ENCODE measurements at places on chromosomes 2 and 18. TPM values are rescaled to one million over a fixed set of nuclear protein-coding genes. Genes with fewer than 3 reads are reported as not detected.

Gene CHST9
- 0.03 TPM for polyA plus RNA-seq

Gene QPCT
- polyA plus RNA-seq = 26.2 TPM

GRCh38 chr2:229244975-229245374 is 26.1 kb downstream of the PID1 start:
- H3K27ac ChIP-seq = no peak overlapping the region
- H3K4me3 ChIP-seq = no peak overlapping the region
- H3K4me1 ChIP-seq = no peaks in the 10 kb centered on the region
- H3K27me3 ChIP-seq = no peaks in the 10 kb centered on the region

Gene SULT1C2
- 0.06 TPM for polyA plus RNA-seq

Gene CNDP1
- not detected for polyA plus RNA-seq

- no peaks in the 10 kb centered on the region for H3K36me3 ChIP-seq
- no peak for DNase-seq
- H3K4me1 ChIP-seq = no peaks in the 10 kb centered on the region
- H3K27ac ChIP-seq = no peak overlapping the region
Observed at GRCh38 chr2:34979148-34979547, 1376.4 kb upstream of the CRIM1 start.

Gene GPR39
- 9.1 TPM for polyA plus RNA-seq

GRCh38 chr2:112923967-112924338 is 13.0 kb downstream of the IL37 start:
- no peaks in the 10 kb centered on the region for H3K27me3 ChIP-seq
- peaks cover 6% of the 10 kb centered on the region for H3K4me1 ChIP-seq
- no peaks in the 10 kb centered on the region for H3K36me3 ChIP-seq
- no peak overlapping the region for H3K27ac ChIP-seq

Gene MATN3
- polyA plus RNA-seq = 0.81 TPM

DNA sequence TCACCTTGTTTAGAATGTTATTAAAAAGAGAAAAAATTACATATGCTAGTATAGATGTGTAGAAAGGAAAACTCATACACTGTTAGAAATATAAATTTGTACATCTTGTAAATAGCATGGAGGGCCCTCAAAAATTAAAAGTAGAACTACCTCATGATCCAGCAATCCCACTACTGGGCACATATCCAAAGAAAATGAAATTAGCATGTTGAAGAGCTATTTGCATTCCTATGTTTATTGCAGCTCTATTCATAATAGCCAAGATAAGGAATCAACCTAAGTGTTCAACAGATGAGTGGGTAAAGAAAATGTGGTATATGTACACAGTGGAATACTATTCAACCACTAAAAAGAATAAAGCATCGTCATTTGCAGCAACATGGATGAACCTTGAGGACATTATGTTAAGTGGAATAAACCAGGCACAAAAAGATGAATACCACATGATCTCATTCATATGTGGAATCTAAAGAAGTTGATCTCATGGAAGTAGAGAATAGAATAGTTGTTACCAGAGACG is 251.5 kb upstream of the THUMPD2 start:
- H3K36me3 ChIP-seq = no peaks in the 10 kb centered on the region
- H3K27me3 ChIP-seq = no peaks in the 10 kb centered on the region
- no peak overlapping the region for H3K27ac ChIP-seq
- H3K4me3 ChIP-seq = no peak overlapping the region

GRCh38 chr18:63379639-63379962 is 12.6 kb upstream of the KDSR start:
- H3K4me3 ChIP-seq = no peak overlapping the region
- no peaks in the 10 kb centered on the region for H3K36me3 ChIP-seq
- H3K4me1 ChIP-seq = peaks cover 2% of the 10 kb centered on the region

- H3K27me3 ChIP-seq = no peaks in the 10 kb centered on the region
- H3K27ac ChIP-seq = no peak overlapping the region
- no peak overlapping the region for H3K4me3 ChIP-seq
- H3K4me1 ChIP-seq = peaks cover 5% of the 10 kb centered on the region
- DNase-seq = no peak
- no peaks in the 10 kb centered on the region for H3K36me3 ChIP-seq
Observed at GRCh38 chr18:3441290-3441689, 8.7 kb upstream of the TGIF1 start.

- peaks cover 31% of the 10 kb centered on the region for H3K36me3 ChIP-seq
- H3K27ac ChIP-seq = no peak overlapping the region
- H3K27me3 ChIP-seq = no peaks in the 10 kb centered on the region
Observed at GRCh38 chr2:31362581-31362980, 52.0 kb downstream of the XDH start.

Gene KIF5C
- 0.03 TPM for polyA plus RNA-seq

- no peaks in the 10 kb centered on the region for H3K36me3 ChIP-seq
- no peak overlapping the region for H3K4me3 ChIP-seq
- no peak for DNase-seq
- H3K4me1 ChIP-seq = no peaks in the 10 kb centered on the region
Observed at GRCh38 chr2:238573065-238573778, 146.5 kb downstream of the ASB1 start.

- H3K27me3 ChIP-seq = no peaks in the 10 kb centered on the region
- H3K27ac ChIP-seq = no peak overlapping the region
- no peaks in the 10 kb centered on the region for H3K4me1 ChIP-seq
- H3K36me3 ChIP-seq = peaks cover 44% of the 10 kb centered on the region
- H3K4me3 ChIP-seq = no peak overlapping the region
- no peak for DNase-seq
Observed at GRCh38 chr18:23935804-23936203, 78.8 kb upstream of the TTC39C start.

- no peak for DNase-seq
- H3K27ac ChIP-seq = no peak overlapping the region
- H3K4me1 ChIP-seq = no peaks in the 10 kb centered on the region
- no peaks in the 10 kb centered on the region for H3K27me3 ChIP-seq
Observed at GRCh38 chr2:221402072-221402471, 170.0 kb downstream of the EPHA4 start.

Gene NPPC
- not detected for polyA plus RNA-seq

Gene ALPI
- polyA plus RNA-seq = not detected

- no peak overlapping the region for H3K27ac ChIP-seq
- no peak for DNase-seq
- no peak overlapping the region for H3K4me3 ChIP-seq
- H3K36me3 ChIP-seq = no peaks in the 10 kb centered on the region
Observed at GRCh38 chr2:135820003-135820618, 16.9 kb downstream of the LCT start.

- DNase-seq = no peak
- no peaks in the 10 kb centered on the region for H3K36me3 ChIP-seq
- H3K4me1 ChIP-seq = no peaks in the 10 kb centered on the region
- H3K4me3 ChIP-seq = no peak overlapping the region
Observed at GRCh38 chr2:235085476-235085875, 133.7 kb downstream of the SH3BP4 start.

DNA sequence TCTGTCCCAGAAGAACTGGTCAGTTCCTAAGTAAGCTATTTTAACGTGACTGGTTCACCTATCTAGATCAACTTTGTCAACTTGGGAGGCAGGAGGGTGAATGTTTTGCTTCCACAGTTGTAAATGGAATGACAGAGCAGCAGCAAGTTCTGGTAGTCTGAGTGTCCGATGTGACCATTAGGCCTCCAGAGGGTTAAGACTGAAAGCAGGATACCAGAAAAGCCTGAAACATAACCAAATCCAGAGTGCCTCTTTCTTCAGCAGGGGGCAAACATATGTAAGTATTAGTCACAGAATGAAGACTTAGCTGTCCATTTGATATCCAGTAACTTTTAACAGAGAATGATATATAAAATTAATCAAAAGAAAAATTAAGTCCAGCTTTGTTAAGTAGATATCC is 9.2 kb downstream of the HOXD3 start:
- peaks cover 74% of the 10 kb centered on the region for H3K27me3 ChIP-seq
- no peaks in the 10 kb centered on the region for H3K36me3 ChIP-seq
- H3K27ac ChIP-seq = no peak overlapping the region
- DNase-seq = no peak
- H3K4me3 ChIP-seq = no peak overlapping the region

- no peak overlapping the region for H3K4me3 ChIP-seq
- no peaks in the 10 kb centered on the region for H3K27me3 ChIP-seq
- no peak overlapping the region for H3K27ac ChIP-seq
- no peaks in the 10 kb centered on the region for H3K36me3 ChIP-seq
Observed at GRCh38 chr18:4806331-4806730, 351.2 kb upstream of the DLGAP1 start.

GRCh38 chr2:241063587-241063986 is 38.5 kb downstream of the MTERF4 start:
- no peaks in the 10 kb centered on the region for H3K27me3 ChIP-seq
- DNase-seq = no peak
- H3K4me3 ChIP-seq = peak overlapping the region; percentile 36
- peaks cover 25% of the 10 kb centered on the region for H3K4me1 ChIP-seq
- H3K36me3 ChIP-seq = no peaks in the 10 kb centered on the region

DNA sequence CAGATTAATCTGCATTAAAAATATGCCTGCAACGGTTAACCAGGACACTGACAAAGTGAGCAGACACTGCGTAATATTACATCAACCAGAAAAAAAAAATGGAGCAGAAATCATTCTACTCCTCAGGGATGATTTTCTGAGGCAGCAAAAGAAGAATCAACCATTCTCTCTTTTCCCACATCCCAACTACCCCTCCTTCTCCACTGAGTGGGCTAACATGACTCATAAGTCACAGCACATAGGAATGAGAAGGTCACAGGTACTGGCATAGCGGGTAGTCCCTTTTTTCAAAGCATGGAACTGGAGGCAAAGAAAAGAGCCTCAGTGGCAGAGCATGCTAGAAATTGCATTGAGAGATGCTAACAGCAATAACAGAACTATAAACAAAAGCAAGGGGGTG is 54.3 kb upstream of the TSPYL6 start:
- no peak overlapping the region for H3K27ac ChIP-seq
- H3K4me3 ChIP-seq = no peak overlapping the region
- H3K4me1 ChIP-seq = peaks cover 22% of the 10 kb centered on the region

Gene POTEC
- polyA plus RNA-seq = not detected

- H3K4me1 ChIP-seq = peaks cover 47% of the 10 kb centered on the region
- H3K4me3 ChIP-seq = no peak overlapping the region
- H3K27ac ChIP-seq = no peak overlapping the region
- H3K36me3 ChIP-seq = no peaks in the 10 kb centered on the region
- no peaks in the 10 kb centered on the region for H3K27me3 ChIP-seq
Observed at GRCh38 chr2:113112871-113113270, 14.5 kb upstream of the IL1RN start.

GRCh38 chr2:27638709-27639108 is 9.9 kb downstream of the GPN1 start:
- peak; percentile 53 for DNase-seq
- H3K4me3 ChIP-seq = peak overlapping the region; percentile 45
- peak overlapping the region; percentile 84 for H3K27ac ChIP-seq
- H3K4me1 ChIP-seq = peaks cover 26% of the 10 kb centered on the region
- H3K36me3 ChIP-seq = peaks cover 33% of the 10 kb centered on the region
- H3K27me3 ChIP-seq = no peaks in the 10 kb centered on the region

Gene NCKAP5
- polyA plus RNA-seq = 3.0 TPM

DNA sequence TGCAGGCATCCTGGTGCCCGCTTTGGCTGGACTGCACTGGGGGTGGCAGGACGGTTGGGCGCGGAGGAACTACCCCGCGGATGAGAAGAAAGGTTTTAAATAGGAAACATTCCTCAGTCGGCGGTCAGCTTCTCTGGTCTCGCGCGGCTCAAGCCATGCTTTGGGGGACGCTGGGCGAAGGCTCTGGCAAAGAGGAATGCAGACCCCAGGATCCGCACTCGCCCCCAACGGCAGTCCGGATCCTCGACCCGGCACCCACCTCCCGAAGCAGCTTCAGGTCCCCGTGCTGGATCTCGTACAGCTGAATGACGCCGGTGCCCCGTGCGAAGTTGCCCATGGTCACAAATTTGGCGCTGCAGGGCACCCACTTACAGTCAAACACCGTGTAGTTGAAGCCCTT is 686 bp upstream of the PNO1 start:
- H3K4me1 ChIP-seq = peaks cover 10% of the 10 kb centered on the region
- peak overlapping the region; percentile 100 for H3K27ac ChIP-seq
- no peak for DNase-seq

Data from keratinocyte (primary cell).